ENCODE measurements at places on chromosomes 5 and 9. TPM values are rescaled to one million over a fixed set of nuclear protein-coding genes. Genes with fewer than 3 reads are reported as not detected.

Gene C9
- not detected for polyA plus RNA-seq

Gene PROB1
- polyA plus RNA-seq, result 1.2 TPM

Gene HK3
- polyA plus RNA-seq, result 7.8 TPM

Gene PTPN3
- 3.8 TPM for polyA plus RNA-seq

Gene GDA
- polyA plus RNA-seq, result 0.26 TPM

Gene PCDHA13
- 1.2 TPM for polyA plus RNA-seq

Gene TUSC1
- 2.5 TPM for polyA plus RNA-seq

Gene UBAP2
- 9.1 TPM for polyA plus RNA-seq

Gene GLRA1
- polyA plus RNA-seq, result not detected

Gene HACD4
- not detected for polyA plus RNA-seq

All from neural cell (in vitro differentiated cells).